ENCODE measurements at places on chromosomes 12 and 14. TPM values are rescaled to one million over a fixed set of nuclear protein-coding genes. Genes with fewer than 3 reads are reported as not detected.

The NAV3 gene
- 96.3 TPM for total RNA-seq

The KDM2B gene
- total RNA-seq, result 34.1 TPM

The FIGNL2 gene
- total RNA-seq, result 0.32 TPM

The FITM1 gene
- total RNA-seq, result not detected

The AQP2 gene
- total RNA-seq, result not detected

The ACOT6 gene
- total RNA-seq, result under 0.01 TPM

The SYCP3 gene
- under 0.01 TPM for total RNA-seq

The PAX9 gene
- total RNA-seq, result not detected

The AICDA gene
- total RNA-seq, result not detected

The GCN1 gene
- 210 TPM for total RNA-seq

The KCNMB4 gene
- total RNA-seq, result 4.2 TPM

The NR1H4 gene
- under 0.01 TPM for total RNA-seq

The KRT77 gene
- total RNA-seq, result not detected

The LRRC74A gene
- total RNA-seq, result not detected

The KCNA1 gene
- not detected for total RNA-seq

The CLEC6A gene
- not detected for total RNA-seq

The KRT78 gene
- not detected for total RNA-seq

The OTX2 gene
- total RNA-seq, result not detected

The TAS2R42 gene
- total RNA-seq, result not detected

The ACSS3 gene
- total RNA-seq, result 26.8 TPM

The KRT2 gene
- total RNA-seq, result not detected

The BBOF1 gene
- 11.9 TPM for total RNA-seq

The DDN gene
- under 0.01 TPM for total RNA-seq

The RTL1 gene
- not detected for total RNA-seq

The KRT7 gene
- 36.7 TPM for total RNA-seq

The SAMD15 gene
- 1.3 TPM for total RNA-seq

The GYS2 gene
- not detected for total RNA-seq

The TMEM179 gene
- total RNA-seq, result not detected

The MYRFL gene
- total RNA-seq, result not detected

The SERPINA5 gene
- not detected for total RNA-seq

The CLEC4C gene
- not detected for total RNA-seq

The GCH1 gene
- total RNA-seq, result 9.1 TPM

The DHRS2 gene
- total RNA-seq, result 0.32 TPM

The RNASE2 gene
- not detected for total RNA-seq

The KCNA5 gene
- total RNA-seq, result not detected

The TAS2R30 gene
- total RNA-seq, result 9.1 TPM

The ADAMTS20 gene
- total RNA-seq, result under 0.01 TPM

The ABCD4 gene
- total RNA-seq, result 27.7 TPM

The RAD52 gene
- 10.3 TPM for total RNA-seq

The HOMEZ gene
- 6.0 TPM for total RNA-seq

The DNAL1 gene
- total RNA-seq, result 9.0 TPM

The IL26 gene
- total RNA-seq, result not detected

The PIANP gene
- not detected for total RNA-seq

The ZC3H10 gene
- total RNA-seq, result 3.9 TPM

The TMEM121 gene
- 2.9 TPM for total RNA-seq

The PPP1R12A gene
- total RNA-seq, result 207 TPM

Measured in fibroblast of villous mesenchyme (primary cell).